Neural progenitor cell (in vitro differentiated cells): ENCODE measurements at places on chromosomes 3 and 15.

DNA sequence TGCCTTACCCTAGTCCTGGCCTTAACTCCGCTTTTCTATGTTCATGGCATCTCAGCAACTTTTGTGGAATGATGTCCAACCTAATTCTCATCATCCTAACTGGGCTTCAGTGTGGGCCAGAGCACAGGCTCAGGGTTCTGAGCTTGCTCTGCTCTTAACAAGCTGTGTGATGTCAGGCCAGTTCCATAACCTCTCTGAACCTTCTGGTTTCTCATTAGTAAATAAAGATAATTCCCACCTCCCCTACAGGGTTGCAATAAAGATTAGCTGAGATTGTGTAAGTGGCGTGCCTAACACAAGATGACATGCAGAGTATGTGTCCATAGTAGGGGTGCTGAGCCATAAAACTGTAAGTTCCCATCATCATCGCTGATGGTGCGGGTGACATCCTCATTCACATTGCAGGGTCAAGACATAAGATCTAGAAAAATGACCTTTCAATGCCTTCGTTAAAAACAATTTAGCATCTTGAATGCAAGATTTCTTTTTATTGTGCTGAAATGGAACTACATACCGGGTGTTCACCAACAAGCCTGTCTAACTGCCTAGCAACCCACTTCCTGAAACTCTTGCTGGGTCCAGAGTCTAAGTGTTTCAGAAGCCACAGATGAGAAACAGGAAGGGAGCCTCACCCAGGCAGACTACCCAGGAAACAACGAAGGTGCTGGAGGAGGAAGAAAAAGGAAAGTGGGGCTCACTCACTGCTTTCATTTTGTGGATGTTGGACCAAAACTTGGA, 36.2 kb downstream of the CDCP1 start:
- no peak for DNase-seq

DNA sequence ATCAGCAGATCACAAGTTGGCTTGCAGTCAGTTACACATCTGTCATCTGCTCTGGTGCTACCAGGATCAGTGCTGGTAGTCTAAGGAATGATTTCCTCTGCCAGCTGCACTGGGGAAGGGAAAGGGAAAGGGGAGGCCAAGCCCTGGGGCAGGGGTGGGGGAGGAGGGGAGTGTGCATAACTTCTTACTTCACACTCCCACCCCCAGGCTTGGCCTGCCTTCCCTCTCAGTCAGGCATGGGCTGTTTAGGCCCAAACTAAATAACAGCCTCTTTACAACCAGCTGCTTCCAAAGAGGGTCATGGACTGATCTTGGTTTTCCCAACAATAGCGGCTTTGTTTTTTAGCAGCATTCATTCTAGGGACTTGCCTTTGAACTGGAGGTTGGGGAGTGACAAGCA, 86.1 kb upstream of the PSMD6 start:
- peak; percentile 18 for DNase-seq

DNA sequence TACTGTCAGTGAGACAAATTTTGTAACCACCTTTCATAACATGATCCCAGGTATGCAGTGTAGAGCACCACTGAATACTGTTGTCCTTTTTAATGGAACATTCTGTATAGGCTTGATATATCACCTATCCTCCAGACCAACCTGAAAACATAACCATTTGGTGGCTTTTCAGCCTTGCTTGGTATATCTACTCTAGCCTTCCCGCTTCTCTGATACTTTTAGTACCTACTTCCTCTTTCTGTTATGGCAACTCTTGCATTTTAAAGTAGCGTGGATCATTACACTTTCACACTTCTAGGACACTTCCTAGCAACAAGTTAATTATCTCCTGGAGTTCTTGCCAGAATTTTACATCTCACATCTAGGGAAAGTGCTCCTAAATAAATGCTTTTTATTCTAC, 226.6 kb upstream of the ROBO1 start:
- no peak for DNase-seq

DNA sequence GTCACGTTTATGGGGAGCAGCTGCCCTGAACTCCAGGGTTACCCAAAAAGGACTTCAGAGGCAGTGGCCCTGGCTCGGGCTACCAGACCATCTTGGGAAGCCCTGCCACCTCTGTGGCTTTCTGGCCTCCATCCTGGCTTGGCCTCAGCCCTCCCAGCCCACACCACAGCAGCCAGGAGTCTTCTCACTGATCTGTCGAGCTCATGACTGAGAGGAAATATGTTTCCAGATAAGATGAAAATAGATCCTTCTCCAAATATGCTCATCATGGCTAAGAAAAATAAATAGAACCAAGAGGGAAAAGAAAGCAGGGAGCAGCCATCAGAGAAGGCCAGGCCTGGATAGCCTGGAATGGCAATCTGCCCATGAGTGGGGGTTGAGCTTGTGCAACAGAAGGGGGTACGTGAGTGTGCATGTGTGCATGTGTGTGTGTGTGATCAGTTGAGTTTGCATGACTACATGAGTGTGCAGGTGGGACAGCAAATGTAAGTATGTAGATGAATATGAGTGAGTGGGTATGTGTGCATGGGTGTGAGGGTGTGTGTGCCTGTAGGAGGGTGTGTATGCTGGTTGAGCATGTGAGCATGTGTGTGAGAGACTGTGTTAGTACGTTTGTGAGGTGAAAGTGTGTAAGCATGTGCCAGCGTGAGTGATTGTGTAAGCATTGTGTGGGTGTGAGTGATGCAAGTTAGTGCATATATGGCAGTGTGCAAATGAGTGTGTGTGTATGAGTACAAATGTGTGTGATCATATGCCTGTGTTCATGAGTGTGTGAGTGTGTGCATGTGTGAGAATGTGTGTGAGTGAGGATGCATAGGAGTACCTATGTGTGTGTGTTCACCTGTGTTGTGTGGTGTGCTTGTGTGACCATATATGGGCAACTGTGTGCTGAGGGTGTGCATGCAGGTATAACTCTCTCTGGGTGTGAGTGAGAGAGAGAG, 9.9 kb upstream of the RFT1 start:
- no peak for DNase-seq

GRCh38 chr3:28841441-28841840, 439.4 kb upstream of the RBMS3 start:
- DNase-seq, result no peak

DNA sequence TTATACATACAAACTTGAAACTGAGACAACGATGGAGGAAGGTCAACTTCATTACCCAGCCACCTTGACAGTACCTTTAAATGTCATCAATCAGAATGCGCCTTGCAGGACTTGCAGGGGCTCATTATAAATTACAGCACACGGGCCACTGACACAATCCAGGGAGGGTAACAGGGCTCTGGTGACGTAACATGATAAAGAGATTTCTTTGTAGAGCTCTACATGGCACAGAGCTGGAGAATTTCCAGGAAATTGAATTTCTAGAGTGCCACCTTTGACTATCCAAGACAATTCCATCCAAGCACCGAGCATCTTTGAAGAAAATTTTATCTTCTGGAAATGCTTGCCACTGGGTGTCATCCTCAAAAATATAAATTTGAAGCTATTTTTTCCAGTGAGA, 486.0 kb downstream of the FOXP1 start:
- no peak for DNase-seq

DNA sequence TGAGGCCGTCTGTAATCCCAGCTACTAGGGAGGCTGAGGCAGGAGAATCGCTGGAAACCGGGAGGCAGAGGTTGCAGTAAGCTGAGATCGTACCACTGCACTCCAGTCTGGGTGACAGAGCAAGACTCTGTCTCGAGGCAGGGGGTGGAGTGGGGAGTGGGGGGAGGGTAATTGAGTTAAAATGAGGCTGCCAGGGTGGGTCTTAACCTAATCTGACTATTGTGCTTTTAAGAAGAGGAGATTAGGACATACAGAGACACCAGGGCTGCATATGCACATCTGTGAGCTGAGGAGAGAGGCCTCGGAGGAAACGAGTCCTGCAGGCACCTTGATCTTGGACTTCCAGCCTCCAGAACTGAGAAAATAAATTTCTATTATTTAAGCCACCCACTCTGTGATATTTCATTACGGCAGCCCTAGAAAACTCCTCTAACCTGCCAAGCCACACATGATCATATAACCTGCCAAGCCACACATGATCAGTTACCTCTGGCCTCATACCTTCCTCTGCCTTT, 197.0 kb downstream of the THSD4 start:
- DNase-seq, result peak; percentile 63

GRCh38 chr3:150495563-150496168, 50.6 kb downstream of the SERP1 start:
- peak; percentile 37 for DNase-seq
